ENCODE measurements at places on chromosomes 3 and 15. TPM values are rescaled to one million over a fixed set of nuclear protein-coding genes. Genes with fewer than 3 reads are reported as not detected.

TERC gene
- 179 TPM for total RNA-seq

SPATA12 gene
- total RNA-seq = not detected

STRIT1 gene
- not detected for total RNA-seq

FRMD5 gene
- 0.54 TPM for total RNA-seq

HRG gene
- not detected for total RNA-seq
